ENCODE measurements at places on chromosomes 5 and 9. TPM values are rescaled to one million over a fixed set of nuclear protein-coding genes. Genes with fewer than 3 reads are reported as not detected.

Gene AQP7
- 150 TPM for total RNA-seq

Gene ABHD17B
- 10.2 TPM for total RNA-seq

Gene DMGDH
- 2.4 TPM for total RNA-seq

GRCh38 chr9:127562279-127562796, 49.7 kb upstream of the STXBP1 start:
- no peak for DNase-seq

GRCh38 chr9:36093384-36093783, 43.1 kb upstream of the GLIPR2 start:
- no peak for DNase-seq

DNA sequence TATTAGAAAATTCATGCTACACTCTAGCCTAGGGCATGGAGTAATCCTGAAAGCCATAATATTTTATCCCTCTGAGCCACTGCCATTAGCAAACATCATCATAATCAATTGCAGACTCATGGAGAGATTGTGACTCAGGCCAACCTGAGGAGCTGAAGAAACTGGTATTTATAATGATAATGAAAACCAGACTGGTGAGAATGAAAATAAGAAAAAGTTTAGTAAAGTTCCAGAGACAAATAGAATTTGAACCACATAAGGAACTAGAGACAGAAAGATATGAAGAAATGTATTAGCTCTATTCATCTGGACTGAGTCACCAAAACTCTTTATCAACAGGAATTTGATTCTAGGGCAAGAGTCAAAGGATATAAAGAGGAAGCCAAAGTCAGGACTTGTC, 158.7 kb downstream of the DRD1 start:
- DNase-seq, result no peak

All from left ventricle myocardium inferior (tissue), 1 donor.